ENCODE measurements at places on chromosomes 16 and 17. TPM values are rescaled to one million over a fixed set of nuclear protein-coding genes. Genes with fewer than 3 reads are reported as not detected.

Gene TNFRSF13B
- total RNA-seq = not detected

Gene TSPOAP1
- total RNA-seq = 22.6 TPM

Gene SEC14L5
- 0.92 TPM for total RNA-seq

Gene CA4
- total RNA-seq = 4.3 TPM

Gene GPR139
- total RNA-seq = not detected

Gene KRT23
- 0.54 TPM for total RNA-seq

Gene BCAR1
- 166 TPM for total RNA-seq

Gene LAT
- total RNA-seq = 15.3 TPM

Gene OR1G1
- total RNA-seq = not detected

- DNase-seq = no peak
Observed at GRCh38 chr16:65254144-65254543, 132.3 kb upstream of the CDH11 start.

- DNase-seq = no peak
Observed at GRCh38 chr17:45428050-45428617, 4.5 kb downstream of the ARHGAP27 start.

- DNase-seq = no peak
Observed at GRCh38 chr17:52027081-52027480, 131.4 kb downstream of the CA10 start.

- DNase-seq = no peak
Observed at GRCh38 chr16:56348168-56349085, 76.9 kb downstream of the AMFR start.

- no peak for DNase-seq
Observed at GRCh38 chr17:65774787-65775186, 213.3 kb upstream of the AXIN2 start.

- DNase-seq = no peak
Observed at GRCh38 chr16:30060836-30061554, 4.6 kb upstream of the ALDOA start.

- no peak for DNase-seq
Observed at GRCh38 chr17:61468263-61468907, 16.2 kb downstream of the TBX4 start.

GRCh38 chr16:28905229-28905754 is 19.7 kb downstream of the RABEP2 start:
- DNase-seq = no peak

GRCh38 chr17:49749730-49750129 is 14.2 kb downstream of the FAM117A start:
- DNase-seq = no peak

- no peak for DNase-seq
Observed at GRCh38 chr17:9472541-9472940, 103.1 kb downstream of the STX8 start.

DNA sequence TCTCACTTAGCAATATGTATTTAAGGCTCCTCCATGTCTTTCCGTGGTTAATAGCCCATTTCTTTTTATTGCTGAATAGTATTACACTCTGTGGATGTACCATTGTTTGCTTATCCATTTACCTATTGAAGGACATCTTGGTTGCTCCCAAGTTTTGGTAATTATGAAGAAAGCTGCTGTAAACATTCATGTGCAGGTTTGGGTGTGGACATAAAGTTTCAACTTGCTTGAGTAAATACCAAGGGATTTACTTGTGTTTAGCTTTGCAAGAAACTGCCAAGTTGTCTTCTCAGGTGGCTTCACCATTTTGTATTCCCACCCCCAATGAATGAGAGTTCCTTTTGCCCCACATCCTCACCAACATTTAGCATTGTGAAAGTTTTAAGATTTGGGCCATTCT is 9.5 kb downstream of the LRRC36 start:
- no peak for DNase-seq

DNA sequence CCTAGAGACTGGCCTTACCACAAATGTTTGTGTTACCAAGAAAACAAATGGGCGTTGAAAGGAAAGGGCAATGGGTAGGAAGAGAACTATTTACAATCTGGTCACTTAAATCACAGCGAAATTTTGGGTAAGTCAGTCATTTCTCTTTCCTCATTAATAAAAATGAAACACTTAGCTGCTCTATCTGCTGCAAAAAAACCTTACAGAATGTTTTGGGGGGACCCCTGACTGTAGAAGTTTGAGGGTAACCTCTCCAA is 742 bp upstream of the NUTF2 start:
- no peak for DNase-seq
